ENCODE measurements at places on chromosomes 7 and 10.

DNA sequence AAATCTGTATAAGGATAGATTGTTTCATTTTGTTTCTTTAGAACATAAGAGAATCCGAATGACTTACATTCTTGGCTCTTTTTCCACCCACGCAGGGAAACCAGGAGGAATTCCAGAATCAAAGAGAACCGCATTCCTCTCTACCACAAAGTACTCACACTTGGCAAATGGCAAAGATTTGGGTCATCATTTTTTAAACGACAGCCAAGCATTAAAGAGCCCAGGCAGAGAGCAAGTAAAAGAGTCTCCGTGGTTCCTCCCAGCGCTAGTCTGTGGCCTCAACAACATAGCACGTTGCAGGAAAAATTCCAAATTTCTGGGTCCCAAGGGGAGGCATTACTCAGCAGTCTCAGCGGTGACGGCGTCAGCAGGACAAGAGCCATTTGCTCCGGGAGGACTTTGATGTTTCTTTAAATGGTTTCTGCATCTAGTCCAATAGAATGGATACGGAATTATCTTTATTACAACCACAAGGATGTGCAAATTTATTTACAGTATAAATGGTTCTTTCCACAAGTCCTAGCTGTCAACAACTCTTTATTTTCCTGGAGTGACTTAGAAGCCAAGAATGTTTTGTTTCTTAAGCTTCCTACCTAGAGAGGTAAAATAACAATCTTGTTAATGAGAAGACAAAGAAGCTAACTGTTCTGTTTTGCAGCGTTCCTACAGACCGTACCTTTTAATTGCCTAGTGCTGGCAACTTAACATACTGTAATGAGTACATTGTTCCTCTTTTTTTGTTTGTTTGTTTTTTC is 232.5 kb downstream of the SKIDA1 start:
- DNase-seq: no peak

- DNase-seq: no peak
Observed at GRCh38 chr10:47061776-47062175, 150.5 kb downstream of the PTPN20 start.

GRCh38 chr7:18353339-18353738 is 142.2 kb upstream of the HDAC9 start:
- DNase-seq: no peak

GRCh38 chr10:8289186-8289924 is 234.9 kb downstream of the GATA3 start:
- no peak for DNase-seq

GRCh38 chr7:158062661-158063060 is 525.0 kb downstream of the PTPRN2 start:
- DNase-seq: no peak

GRCh38 chr7:141533149-141533949 is 17.9 kb upstream of the AGK start:
- peak; percentile 50 for DNase-seq

- no peak for DNase-seq
Observed at GRCh38 chr10:117339578-117339977, 35.7 kb downstream of the PDZD8 start.

GRCh38 chr10:132335189-132336063 is 3.4 kb downstream of the LRRC27 start:
- DNase-seq: no peak

DNA sequence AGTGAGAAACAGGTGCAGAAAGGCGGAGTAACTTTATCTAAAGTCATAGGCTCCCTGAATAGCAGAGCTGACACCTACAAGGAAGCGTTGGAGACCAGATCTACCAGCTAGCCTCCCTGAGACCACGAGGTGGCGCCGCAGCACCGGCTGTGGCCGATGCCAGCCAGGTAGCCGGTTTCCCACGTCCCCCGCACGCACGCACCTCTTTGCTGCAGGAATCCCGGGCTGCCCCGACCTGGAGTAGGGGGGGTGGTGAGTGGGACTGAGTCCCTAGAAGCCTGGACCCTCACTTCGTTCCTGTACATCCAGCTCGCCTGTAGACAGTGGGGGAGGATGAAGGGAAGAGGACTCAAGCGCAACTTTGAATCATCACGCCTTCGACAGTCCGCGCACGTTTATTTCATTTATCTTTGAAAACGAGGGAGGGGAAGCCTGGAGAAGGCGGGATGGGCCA is 3.7 kb downstream of the ELOVL3 start:
- DNase-seq: peak; percentile 85

GRCh38 chr10:48517911-48518811 is 86.7 kb downstream of the ARHGAP22 start:
- DNase-seq: no peak

DNA sequence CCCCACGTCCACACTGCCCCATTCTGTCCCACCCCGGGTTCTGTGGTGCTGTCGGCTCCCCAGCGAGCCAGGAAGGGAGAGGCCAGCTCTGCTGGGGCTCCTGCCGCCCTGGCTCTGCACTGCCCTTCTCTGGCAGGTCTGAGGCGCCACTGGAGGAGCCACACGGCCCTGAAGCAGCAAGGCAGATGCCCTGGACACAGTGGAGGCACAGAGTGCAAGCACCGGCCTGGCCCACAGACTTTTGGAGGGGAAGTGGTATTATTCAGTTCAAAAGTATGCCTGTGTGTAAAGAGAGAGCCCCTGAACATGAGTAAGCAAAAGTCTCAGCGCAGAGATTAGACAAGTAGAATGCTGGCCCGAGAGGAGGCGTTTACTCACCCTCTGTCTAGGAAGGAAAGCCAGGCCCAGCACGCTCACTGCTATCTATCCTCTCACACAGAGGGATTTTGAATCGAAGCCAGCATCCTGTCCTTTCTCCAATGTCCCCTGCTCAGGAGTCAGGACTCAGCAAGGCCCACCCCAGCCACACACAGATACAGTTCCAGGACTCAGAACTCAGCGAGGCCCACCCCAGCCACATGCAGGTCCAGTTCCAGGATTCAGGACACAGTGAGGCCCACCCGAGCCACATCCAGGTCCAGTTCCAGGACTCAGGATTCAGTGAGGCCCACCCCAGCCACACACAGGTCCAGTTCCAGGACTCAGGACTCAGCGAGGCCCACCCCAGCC is 115.0 kb downstream of the EGFR start:
- DNase-seq: no peak

- DNase-seq: no peak
Observed at GRCh38 chr7:154968336-154969001, 34.5 kb downstream of the PAXIP1 start.

DNA sequence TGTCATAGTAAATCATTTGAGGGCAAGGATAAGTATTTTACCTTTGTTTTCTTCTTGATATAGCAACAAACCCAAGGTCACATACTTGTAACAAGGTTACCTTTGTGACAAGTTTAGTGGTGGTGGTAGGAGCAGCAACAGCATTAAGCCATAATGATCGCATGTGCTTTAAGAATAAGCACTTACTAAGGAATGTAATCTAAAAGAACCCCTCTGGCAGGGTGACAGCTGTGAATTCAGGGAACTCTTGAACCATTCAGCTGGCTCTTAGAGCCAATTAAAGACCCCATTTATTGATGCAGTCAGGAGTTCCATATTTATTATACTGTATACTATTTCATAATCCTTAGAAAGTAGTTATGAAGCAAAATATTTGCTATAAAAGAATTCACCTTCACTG is 370.8 kb downstream of the EXOC4 start:
- no peak for DNase-seq

DNA sequence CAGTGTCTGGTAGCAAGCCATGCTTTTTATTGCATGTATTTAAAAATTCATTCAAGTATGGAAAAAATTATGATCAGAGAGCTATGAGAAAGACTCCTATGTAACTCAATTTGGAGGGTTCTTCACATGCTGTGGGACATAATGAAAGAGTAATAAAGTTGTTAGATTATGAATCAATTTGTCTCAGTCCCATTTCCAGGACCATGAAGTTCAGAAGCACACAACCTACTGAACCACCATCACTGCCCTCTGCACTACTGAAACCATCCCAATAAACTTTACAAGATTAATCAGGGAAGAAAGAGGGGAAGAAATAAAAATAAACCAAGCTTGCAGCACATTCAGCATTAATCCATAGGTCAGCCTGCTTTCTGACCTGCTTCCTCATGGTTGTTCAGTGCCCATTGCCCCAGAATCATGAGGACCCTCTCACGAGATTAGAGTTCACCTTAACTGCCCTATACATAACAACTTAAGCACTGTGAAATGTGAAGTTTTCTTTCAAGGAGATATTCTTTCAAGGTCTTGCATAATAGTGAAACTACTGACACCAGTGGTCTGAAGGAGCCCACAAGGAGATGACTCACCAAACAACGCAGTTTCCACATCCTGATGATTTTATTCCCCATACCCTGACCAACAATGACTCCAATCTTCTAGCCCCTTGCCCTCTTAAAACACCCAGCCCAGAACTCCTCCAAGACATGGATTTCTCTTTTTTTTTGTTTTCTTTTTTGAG is 171.5 kb upstream of the ADCY1 start:
- no peak for DNase-seq

- DNase-seq: no peak
Observed at GRCh38 chr10:10958041-10958440, 59.6 kb upstream of the CELF2 start.

DNA sequence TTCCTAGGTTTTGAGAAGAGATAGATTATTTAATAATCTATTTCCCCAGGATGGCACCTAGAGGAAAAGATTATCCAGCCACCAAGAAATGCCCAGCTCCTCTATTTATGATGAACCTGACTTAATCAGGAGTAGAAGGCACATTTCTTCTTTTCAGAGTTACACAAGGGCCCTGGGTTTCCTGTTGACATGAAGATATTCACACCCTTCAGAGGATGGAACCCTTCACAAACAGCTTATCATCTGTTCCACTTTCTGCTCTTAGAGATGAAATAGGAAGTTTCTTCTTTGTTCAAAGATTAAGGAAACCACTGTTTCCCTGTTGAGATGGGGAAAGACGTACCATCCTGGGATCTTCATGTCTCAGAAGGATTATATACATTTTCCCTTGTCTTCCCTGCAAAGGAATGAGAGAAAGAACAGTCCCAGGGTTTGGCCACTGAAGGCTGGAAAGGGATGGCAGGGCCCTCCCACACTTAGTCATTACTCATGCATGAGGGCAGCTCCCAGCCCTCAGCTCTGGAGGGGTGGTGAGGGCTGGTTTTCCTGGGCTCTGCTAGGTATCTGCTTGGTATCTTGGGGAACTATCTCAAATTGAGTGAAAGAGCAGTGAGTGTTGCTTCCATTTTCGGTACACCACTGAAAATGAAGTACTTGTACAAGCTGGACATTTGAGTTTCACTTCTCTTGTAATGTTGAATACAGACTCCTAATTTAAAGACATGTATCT is 64.0 kb downstream of the MTPAP start:
- no peak for DNase-seq

DNA sequence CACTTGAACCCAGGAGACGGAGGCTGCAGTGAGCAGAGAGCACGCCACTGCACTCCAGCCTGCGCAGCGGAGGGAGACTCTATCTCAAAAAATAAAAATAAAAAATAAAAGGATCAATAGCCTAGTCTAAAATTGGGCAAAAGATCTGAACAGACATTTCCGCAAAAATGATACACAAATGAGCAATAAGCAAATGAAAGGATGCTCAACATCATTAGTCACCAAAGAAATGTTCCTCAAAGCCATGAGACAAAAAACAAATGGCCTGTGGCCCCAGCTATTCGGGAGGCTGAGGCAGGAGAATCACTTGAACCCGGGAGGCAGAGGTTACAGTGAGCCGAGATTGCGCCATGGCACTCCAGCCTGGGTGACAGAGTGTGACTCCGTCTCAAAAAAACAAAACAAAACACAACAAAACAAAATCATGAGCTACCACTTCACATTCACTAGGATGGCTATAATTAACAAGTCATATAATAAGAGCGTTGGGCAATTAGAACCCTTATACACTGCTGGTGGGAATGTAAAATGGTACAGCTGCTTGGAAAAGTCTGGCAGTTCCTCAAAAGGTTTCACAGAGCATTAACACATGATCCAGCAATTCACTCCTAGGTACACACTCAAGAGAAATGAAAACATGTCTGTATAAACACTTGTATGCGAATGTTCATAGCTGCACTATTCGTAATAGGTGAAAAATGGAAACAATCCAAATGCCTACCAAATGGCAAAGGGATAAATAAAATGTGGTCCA is 3.1 kb downstream of the DAGLB start:
- no peak for DNase-seq

- no peak for DNase-seq
Observed at GRCh38 chr7:72326365-72326764, 85.8 kb downstream of the CALN1 start.

GRCh38 chr7:149171892-149172533 is 23.3 kb upstream of the ZNF282 start:
- no peak for DNase-seq

DNA sequence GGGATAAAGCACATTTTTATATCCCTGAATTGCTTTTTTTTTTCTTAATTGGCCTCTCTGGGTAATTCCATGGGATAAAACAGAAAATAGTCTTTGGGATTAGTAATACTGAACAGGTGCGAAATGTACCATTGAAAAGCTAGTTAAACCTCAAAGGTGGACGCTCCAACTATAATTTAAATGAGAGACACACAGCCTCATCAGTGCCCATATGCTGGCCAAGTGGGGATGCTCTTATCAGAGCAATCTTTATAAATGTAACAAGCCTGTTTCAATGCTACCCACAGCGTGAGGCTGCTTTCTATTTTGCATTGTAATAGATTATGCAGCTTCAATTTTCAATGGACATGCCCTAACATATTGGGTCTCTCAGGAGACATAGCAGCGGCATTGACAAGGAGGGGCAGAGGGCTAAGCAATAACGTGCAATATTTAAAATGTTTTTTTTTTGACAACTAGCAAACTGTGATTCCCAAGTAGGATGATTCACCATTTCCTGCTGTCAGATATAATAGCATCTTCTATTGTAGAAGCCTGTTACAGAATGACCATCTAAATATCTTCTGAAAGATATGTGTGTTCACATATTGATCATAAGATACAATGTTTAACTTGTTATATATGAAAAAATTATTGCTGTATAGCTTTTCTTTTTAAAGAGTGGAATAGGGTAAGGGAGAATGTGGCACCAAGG is 91.3 kb upstream of the BET1 start:
- DNase-seq: no peak

- DNase-seq: no peak
Observed at GRCh38 chr10:86658751-86659150, 4.4 kb downstream of the OPN4 start.

DNA sequence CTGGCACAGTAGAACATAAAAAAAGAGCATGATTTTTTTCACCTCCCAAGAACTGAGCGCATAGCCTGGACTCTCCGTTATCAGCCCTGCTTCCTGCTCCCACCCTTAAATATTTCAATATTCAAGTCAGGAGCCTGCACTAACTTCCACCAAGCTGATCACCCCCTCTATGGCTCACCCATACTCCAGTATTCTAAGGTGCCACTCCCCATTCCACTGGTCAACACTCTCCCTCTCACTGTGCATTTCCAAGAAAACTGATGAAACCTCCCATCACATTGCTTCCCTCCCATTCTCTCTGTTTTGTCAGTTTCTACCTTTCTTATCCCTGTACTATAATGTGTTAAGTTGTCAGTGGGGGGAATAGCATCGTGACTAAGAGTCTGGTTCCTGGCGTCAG is 95.0 kb upstream of the C7orf33 start:
- DNase-seq: no peak

DNA sequence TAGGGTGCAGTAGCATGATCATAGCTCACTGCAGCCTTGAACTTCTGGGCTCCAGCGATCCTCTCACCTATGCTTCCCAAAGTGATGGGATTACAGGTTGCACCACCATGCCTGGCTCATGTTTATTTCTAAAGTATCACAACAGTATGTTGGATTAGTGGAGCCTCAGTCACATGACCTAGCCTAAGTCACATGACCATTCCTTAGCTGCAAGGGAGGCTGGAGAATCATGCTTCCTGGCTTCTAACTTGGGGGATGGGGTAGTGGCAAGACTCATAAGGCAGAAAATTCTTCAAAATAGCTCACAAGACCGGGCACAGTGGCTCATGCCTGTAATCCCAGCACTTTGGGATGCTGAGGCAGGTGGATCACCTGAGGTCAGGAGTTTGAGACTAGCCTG is 26.9 kb upstream of the TPST1 start:
- DNase-seq: no peak
